Fibroblast of skin of abdomen (primary cell): ENCODE measurements at places on chromosomes 4 and X.

- no peak for DNase-seq
Observed at GRCh38 chrX:16836371-16836770, 33.8 kb downstream of the RBBP7 start.

DNA sequence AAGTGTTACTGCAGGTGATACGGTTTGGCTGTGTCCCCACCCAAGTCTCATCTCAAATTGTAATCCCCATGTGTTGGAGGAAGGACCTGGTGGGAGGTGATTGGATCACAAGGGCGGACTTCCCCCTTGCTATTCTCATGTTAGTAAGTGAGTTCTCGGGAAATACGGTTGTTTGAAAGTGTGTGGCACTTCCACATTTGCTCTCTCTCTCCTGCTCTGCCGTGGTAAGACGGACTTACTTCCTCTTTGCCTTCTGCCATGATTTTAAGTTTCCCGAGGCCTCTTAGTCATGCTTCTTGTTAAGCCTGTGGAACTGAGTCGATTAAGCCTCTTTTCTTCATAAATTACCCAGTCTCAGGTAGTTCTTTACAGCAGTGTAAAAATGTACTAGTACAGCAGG, 65.2 kb upstream of the SLC7A11 start:
- no peak for DNase-seq

DNA sequence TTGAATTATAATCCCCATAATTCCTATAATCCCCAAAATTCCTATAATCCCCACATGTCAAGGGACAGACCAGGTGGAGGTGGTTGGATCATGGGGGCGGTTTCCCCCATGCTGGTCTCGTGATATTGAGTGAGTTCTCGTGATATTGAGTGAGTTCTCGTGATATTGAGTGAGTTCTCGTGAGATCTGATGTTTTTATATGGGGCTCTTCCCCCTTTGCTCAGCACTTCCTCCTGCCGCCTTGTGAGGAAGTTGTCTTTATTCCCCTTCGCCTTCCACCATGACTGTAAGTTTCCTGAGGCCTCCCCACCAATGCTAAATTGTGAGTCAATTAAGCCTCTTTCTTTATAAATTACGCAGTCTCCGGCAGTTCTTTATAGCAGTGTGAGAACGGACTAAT, 36.6 kb upstream of the GPR78 start:
- DNase-seq = no peak

GRCh38 chr4:146334862-146335449, 120.6 kb downstream of the REELD1 start:
- DNase-seq = no peak
